HT-29 (cell line): ENCODE measurements at places on chromosomes 6 and 20. TPM values are rescaled to one million over a fixed set of nuclear protein-coding genes. Genes with fewer than 3 reads are reported as not detected.
A peak's percentile ranks its signal among the peaks of the same experiment; 100 is the strongest.

The TFAP2D gene
- not detected in 2 replicates for total RNA-seq

The MTFR2 gene
- 5.2 and 5.7 TPM in 2 replicates for total RNA-seq

The SLC17A1 gene
- not detected in 2 replicates for total RNA-seq

The ERVFRD-1 gene
- not detected in 2 replicates for total RNA-seq

DNA sequence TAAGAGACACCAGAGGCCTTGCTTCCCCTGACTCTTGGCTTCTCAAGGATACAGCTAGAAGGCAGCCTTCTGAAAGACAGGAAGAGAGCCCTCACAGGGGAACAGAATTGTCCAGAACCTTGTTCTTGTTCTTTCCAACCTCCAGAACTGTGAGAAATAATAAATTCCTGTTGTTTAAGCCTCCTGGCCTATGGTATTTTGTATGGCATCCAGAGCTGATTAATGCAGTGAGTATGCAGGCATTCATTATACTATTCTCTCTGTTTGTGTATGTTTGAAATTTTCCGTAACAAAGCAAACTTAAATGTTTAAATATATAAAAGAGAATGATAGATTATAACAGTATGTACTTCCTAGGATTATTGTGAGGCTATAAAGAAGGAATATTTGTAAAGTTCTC, 903.4 kb upstream of the FLRT3 start:
- no peak for DNase-seq

GRCh38 chr6:52704060-52704459, 33.1 kb downstream of the TMEM14A start:
- DNase-seq: no peak

GRCh38 chr6:37731371-37731770, 33.7 kb upstream of the MDGA1 start:
- DNase-seq: no peak

- DNase-seq: peak; percentile 16
Observed at GRCh38 chr6:89999154-89999553, 104.9 kb downstream of the GJA10 start.

DNA sequence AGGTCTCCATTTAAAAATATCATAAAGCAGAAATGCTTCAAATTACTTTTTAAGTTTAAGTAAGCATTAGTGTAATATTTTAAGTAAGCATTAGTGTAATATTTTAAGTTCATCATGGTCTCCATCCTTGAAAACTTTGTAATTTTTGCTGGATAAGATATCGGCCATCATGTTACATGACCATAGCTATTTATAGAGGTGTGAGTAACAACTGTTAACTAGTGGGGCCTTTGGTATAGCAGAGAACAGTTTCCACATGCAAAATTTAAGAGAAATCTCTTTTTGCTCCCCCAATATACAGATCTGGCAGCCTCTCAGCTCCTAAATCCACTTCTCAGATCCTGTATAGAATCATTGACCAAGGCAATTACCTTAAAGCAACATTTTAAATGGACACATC, 468 bp downstream of the TRDN start:
- DNase-seq: no peak

DNA sequence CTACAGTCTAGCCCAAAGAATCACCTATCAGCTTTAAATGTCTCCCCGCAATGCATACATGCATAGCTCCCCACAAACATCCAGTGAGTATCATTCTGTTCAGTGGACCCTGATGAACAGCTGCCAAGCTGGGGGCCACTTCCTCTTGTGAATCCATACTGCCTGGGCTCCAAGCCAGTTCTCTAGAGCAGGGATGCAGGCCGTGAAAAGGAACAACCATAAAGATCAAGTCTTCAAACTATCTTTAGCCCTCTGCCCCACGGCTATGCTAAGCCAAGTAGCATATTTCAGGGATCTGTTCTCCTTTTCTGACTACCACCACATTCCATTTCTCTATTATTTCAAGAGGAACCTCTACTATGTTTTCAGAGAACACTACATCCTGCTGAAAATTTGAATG, 191.7 kb upstream of the BTBD3 start:
- DNase-seq: no peak

DNA sequence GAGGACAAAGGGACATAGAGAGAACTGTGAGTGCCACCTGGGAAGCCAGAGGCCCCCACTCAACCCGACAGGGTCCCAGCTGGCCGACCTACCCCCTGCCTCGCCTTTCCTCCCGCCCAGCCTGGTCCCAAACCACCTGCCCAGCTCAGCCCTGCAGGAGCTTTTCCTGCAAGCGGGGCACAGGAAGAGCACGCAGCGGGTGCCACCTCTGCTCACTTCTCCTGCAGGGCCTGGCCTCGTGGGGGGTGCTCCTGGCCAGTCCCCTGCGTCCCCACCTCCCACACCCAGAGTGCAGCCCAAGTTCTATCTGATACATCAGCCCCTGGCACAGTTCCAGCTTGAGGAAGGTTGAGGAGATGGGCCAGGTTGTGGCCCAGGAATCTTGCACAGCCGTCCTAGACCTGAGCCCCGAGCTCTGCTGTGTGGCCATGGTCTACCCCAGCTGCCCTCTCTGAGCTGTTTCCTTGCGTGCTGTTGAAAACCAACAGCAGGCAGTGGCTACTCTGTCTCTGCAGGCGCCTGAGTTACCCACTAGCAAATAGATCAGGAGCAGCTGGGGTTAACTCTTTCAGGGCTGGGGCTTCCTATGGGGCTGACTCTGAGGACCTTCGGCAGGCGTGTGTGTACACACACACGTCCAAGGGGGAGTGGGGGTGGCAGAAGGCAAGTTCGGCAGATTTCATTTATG, 1.7 kb downstream of the NECAB3 start:
- DNase-seq: peak; percentile 17

GRCh38 chr6:159061805-159062563, 17.2 kb upstream of the TAGAP start:
- DNase-seq: no peak

GRCh38 chr6:105431226-105431625, 28.3 kb upstream of the PREP start:
- peak; percentile 63 for DNase-seq
